ENCODE measurements at places on chromosomes 6 and 20. TPM values are rescaled to one million over a fixed set of nuclear protein-coding genes. Genes with fewer than 3 reads are reported as not detected.

Gene HS3ST5
- total RNA-seq: not detected

DNA sequence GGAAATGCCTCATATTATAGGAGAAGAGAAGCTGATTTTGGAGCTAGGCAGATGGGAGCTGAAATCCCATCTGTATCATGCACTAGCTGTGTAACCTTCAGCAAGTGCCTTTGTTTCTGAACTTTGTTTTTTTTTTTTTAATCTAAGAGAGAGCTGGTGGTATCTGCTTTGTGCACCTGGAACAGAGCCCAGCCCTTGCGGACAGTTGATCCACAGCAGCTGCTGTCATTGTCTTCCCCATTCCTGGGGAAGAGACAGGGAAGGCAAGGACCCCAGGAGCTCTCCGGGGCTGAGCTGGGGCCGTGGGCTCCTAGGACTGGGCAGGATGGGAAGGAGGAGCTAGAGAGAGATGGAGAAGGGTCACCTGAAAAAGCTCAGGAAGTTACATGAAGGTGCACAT lies 92.1 kb downstream of the SYNJ2 start:
- no peak for DNase-seq

DNA sequence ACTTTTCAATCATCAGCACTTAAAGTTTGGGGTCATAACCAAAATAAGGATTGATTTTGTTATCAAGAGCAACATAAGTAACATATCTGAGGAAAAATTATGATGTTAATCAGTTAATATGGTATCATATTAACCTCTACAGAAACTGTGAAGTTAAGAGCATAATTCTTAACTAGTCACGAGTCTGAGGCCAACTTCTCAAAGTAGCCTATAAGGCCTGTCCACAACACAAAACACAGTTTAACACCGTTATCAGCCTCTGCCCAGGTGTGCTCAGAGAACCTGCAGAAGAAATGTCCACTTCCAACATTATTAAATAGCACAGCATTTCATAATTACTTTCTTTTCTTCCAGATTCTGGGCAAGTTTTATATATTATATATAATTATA lies 1.1 kb downstream of the STX7 start:
- no peak for DNase-seq

Gene MAS1
- total RNA-seq: not detected

- peak; percentile 82 for DNase-seq
Observed at GRCh38 chr20:4082406-4083097, 67.2 kb upstream of the RNF24 start.

Gene CLPSL2
- not detected for total RNA-seq

Measured in IMR-90 (cell line).